ENCODE measurements at places on chromosomes 16 and 17. TPM values are rescaled to one million over a fixed set of nuclear protein-coding genes. Genes with fewer than 3 reads are reported as not detected.

AHSP gene
- not detected for total RNA-seq

DNA sequence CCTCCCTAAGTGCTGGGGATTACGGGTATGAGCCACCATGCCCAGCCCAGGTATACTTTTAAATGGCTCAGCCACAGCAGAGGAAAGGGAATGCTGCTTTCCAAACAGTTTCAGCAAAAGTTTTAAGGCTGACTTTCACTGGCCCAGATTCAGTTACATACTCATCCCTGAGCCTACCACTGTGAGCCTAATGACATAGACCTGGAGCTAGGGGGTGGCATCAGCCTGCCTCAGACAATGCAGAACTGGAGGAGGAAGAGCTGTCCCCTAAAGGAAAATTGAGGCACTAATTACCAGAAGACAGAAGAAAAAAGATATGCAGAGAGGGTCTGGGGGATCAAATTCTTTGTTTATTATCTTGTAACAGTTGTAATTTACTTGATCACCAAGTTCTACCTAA is 43.9 kb downstream of the HS3ST4 start:
- no peaks in the 10 kb centered on the region for H3K27me3 ChIP-seq
- H3K36me3 ChIP-seq, result no peaks in the 10 kb centered on the region
- H3K27ac ChIP-seq, result no peak overlapping the region
- H3K4me1 ChIP-seq, result no peaks in the 10 kb centered on the region

DNA sequence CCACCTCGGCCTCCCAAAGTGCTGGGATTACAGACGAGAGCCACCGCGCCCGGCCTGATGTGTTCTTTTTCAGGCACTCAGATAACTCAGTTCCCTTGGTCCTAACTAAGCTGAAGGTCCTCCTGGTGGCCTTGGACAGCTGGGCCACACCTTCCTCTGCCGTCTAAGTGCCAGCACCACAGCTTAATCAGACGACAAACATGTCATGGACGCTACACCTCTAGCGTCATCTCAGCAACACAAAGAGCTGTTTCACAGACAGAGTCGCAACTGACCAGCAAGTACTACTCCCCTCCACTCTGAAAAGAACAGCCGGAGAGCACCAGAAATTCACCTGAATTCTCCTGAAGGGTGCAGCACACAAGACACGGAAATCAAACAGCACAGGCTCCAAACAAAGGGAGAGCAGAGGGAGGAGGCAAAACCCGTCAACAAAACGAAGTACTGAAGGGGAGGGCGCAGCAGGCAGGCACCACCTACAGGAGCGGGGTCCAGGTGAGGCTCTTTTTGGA is 4.4 kb downstream of the TRAP1 start:
- H3K27me3 ChIP-seq, result no peaks in the 10 kb centered on the region
- H3K4me1 ChIP-seq, result peaks cover 33% of the 10 kb centered on the region
- DNase-seq, result peak; percentile 35
- H3K4me3 ChIP-seq, result peak overlapping the region; percentile 9

- no peaks in the 10 kb centered on the region for H3K36me3 ChIP-seq
- DNase-seq, result no peak
- no peak overlapping the region for H3K27ac ChIP-seq
- no peaks in the 10 kb centered on the region for H3K27me3 ChIP-seq
Measured at GRCh38 chr17:9446528-9446927, 129.1 kb downstream of the STX8 start.

DNA sequence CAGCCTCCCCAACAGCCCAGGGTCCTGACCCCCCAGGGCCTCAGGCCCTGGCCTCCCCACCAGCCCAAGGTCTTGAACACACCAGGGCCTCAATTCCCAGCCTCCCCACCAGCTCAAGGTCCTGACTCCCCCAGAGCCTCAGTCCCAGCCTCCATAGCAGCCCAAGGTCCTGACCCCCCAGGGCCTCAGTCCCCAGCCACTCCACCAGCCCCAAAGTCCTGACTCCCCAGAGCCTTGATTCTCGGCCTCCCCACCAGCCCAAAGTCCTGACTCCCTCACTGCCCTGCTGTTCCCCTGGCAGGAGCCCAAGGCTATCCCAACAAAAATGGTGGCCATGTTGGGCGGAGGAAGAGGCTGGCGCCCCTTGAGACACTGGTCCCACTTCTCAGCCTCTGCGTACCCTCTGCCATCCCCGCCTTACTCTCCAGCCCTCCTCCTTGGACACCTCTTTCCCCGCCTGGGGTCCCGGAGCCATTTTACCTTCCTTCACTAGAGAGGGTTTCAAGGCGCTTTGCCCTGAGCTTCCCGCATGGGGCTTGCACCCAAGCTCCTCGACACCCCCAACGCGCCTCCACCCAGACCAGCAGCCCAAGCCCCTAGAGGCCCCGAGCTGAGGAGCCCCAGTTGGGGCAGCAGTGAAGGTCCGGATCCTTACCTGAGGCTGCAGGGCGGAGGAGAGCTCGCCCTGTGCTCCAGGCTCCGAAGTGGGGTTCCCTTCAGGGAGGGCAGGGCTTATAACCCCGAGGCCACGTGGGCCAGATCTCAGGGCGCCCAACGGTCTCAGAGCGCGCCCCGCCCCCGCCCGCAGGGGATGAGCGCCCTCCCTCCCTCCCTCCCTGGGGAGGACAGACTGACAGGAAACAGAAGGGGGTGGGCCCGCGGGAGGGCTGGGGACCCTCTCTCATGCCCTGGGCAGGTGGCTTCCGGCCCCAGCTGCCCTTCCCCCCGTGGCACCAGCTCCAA is 3.5 kb upstream of the TSPOAP1 start:
- H3K4me1 ChIP-seq, result peaks cover 10% of the 10 kb centered on the region
- H3K27me3 ChIP-seq, result no peaks in the 10 kb centered on the region
- H3K4me3 ChIP-seq, result peak overlapping the region; percentile 39
- DNase-seq, result peak; percentile 84

GRCh38 chr17:19017804-19018599 is 13.4 kb upstream of the FAM83G start:
- H3K27ac ChIP-seq, result no peak overlapping the region
- no peaks in the 10 kb centered on the region for H3K27me3 ChIP-seq
- DNase-seq, result peak; percentile 41
- no peaks in the 10 kb centered on the region for H3K4me1 ChIP-seq

DNA sequence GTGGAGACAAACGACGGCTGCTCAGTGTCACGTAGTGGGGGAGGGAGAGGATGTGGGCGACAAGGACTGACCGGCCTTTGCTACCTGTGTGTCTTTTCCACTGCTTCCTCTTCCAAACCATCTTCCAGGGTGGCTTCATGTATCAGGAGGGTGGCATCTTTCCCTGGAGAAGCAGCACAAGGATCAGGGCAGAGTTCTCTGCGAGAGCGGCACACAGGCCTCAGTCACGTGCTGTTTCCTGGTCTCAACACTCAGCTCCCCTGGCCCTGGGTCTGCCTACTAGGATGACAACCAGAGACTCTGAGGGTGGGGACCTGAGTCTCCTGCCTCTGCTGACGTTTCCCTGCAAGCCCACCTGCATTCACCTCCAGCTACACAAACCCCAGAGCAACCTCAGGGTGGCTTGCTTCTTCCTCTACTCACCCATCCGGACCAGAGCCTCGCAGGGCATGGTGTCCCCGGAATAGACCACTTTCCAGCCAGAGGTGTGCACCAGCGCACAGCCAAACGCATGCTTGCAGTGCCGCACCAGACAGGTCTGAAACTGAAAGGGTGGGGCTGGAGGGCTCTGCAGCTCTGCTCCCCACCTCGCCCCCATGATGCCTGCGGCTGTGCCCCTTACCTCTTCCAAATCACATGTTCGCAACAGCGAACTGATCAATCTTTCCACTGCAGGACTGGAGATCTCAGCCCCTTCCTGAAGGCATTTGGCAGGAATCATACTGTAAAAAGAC is 23.3 kb downstream of the ELAC2 start:
- H3K4me1 ChIP-seq, result no peaks in the 10 kb centered on the region
- no peak overlapping the region for H3K4me3 ChIP-seq
- no peak overlapping the region for H3K27ac ChIP-seq
- H3K36me3 ChIP-seq, result peaks cover 87% of the 10 kb centered on the region
- no peak for DNase-seq
- H3K27me3 ChIP-seq, result no peaks in the 10 kb centered on the region

FADS6 gene
- not detected for total RNA-seq

DNA sequence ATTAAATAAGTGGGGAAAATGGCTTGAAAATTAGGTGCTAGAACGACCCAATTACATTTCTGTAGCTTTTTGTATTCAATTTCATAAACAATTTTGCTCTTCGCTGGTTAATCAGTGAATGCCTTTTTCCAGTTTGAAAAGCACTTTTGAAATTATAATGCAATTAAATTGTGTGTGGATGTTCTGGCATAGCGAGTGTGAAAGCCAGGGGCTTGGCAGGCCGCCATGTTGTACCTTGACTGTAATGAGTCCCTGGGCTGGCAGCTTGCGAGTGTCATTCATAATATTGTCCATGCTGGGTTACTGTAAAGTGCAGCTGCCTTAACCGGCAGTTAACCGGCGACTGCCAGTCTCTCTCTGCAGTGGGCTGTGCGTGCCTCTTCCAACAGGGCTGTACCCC is 177.8 kb downstream of the CCDC182 start:
- no peak overlapping the region for H3K27ac ChIP-seq
- H3K36me3 ChIP-seq, result no peaks in the 10 kb centered on the region
- H3K27me3 ChIP-seq, result no peaks in the 10 kb centered on the region
- H3K4me3 ChIP-seq, result no peak overlapping the region
- DNase-seq, result no peak
- H3K4me1 ChIP-seq, result peaks cover 18% of the 10 kb centered on the region

GRCh38 chr17:9035249-9035648 is 13.9 kb downstream of the NTN1 start:
- H3K27ac ChIP-seq, result peak overlapping the region; percentile 44
- H3K27me3 ChIP-seq, result no peaks in the 10 kb centered on the region

GRCh38 chr16:68289621-68290329 is 21.0 kb downstream of the SLC7A6OS start:
- H3K27ac ChIP-seq, result peak overlapping the region; percentile 20
- peaks cover 13% of the 10 kb centered on the region for H3K36me3 ChIP-seq
- no peak overlapping the region for H3K4me3 ChIP-seq
- DNase-seq, result no peak
- H3K4me1 ChIP-seq, result peaks cover 38% of the 10 kb centered on the region

OR1F1 gene
- total RNA-seq, result not detected

GRCh38 chr17:4942760-4943508 is 2.9 kb downstream of the RNF167 start:
- DNase-seq, result no peak
- H3K36me3 ChIP-seq, result peaks cover 56% of the 10 kb centered on the region
- peak overlapping the region; percentile 91 for H3K4me3 ChIP-seq

GRCh38 chr17:9971991-9972390 is 66.9 kb upstream of the RCVRN start:
- peak; percentile 83 for DNase-seq
- no peaks in the 10 kb centered on the region for H3K4me1 ChIP-seq
- peak overlapping the region; percentile 8 for H3K27ac ChIP-seq

- no peaks in the 10 kb centered on the region for H3K27me3 ChIP-seq
- H3K4me3 ChIP-seq, result peak overlapping the region; percentile 94
- no peak for DNase-seq
- peaks cover 27% of the 10 kb centered on the region for H3K4me1 ChIP-seq
- H3K36me3 ChIP-seq, result no peaks in the 10 kb centered on the region
- H3K27ac ChIP-seq, result peak overlapping the region; percentile 89
Measured at GRCh38 chr17:18039535-18040260, 490 bp downstream of the GID4 start.

- no peak overlapping the region for H3K4me3 ChIP-seq
- no peaks in the 10 kb centered on the region for H3K36me3 ChIP-seq
- H3K27ac ChIP-seq, result no peak overlapping the region
- H3K4me1 ChIP-seq, result peaks cover 21% of the 10 kb centered on the region
- peak; percentile 48 for DNase-seq
Measured at GRCh38 chr16:74770831-74771526, 3.6 kb downstream of the FA2H start.

GRCh38 chr17:82195675-82196672 is 16.7 kb downstream of the CCDC57 start:
- H3K4me3 ChIP-seq, result no peak overlapping the region
- peaks cover 85% of the 10 kb centered on the region for H3K36me3 ChIP-seq
- H3K4me1 ChIP-seq, result no peaks in the 10 kb centered on the region
- no peaks in the 10 kb centered on the region for H3K27me3 ChIP-seq
- DNase-seq, result peak; percentile 73
- peak overlapping the region; percentile 54 for H3K27ac ChIP-seq

DNA sequence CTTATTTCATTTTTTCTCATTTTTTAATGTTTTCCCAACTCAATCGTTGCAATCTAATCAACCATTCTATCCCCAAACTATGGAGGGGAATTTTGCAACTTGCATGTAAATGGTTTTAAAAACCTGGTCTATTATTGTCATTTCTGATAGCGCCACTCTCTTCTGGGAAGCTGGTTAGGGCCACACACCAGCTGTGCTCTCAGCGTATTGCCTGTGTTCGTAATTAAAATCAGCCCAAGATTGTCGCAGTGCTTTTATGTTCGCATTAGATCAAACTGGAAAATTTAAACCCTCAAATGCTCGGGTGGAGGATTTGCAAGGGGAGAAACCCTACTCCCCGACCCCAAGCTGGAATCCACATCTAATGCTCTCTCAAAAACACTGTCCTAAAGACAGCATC is 123.5 kb upstream of the CACNG5 start:
- H3K4me1 ChIP-seq, result peaks cover 13% of the 10 kb centered on the region
- peak overlapping the region; percentile 49 for H3K27ac ChIP-seq
- no peak overlapping the region for H3K4me3 ChIP-seq
- H3K36me3 ChIP-seq, result no peaks in the 10 kb centered on the region
- no peak for DNase-seq
- H3K27me3 ChIP-seq, result no peaks in the 10 kb centered on the region

GRCh38 chr17:57679906-57680695 is 65.0 kb downstream of the CCDC182 start:
- DNase-seq, result no peak
- H3K4me1 ChIP-seq, result no peaks in the 10 kb centered on the region

TMED6 gene
- 18.7 TPM for total RNA-seq

- peaks cover 6% of the 10 kb centered on the region for H3K4me1 ChIP-seq
- H3K4me3 ChIP-seq, result no peak overlapping the region
- H3K27me3 ChIP-seq, result no peaks in the 10 kb centered on the region
- H3K27ac ChIP-seq, result no peak overlapping the region
- DNase-seq, result no peak
Measured at GRCh38 chr16:11980136-11980844, 3.8 kb downstream of the SNX29 start.

CRISPLD2 gene
- total RNA-seq, result 127 TPM

DNA sequence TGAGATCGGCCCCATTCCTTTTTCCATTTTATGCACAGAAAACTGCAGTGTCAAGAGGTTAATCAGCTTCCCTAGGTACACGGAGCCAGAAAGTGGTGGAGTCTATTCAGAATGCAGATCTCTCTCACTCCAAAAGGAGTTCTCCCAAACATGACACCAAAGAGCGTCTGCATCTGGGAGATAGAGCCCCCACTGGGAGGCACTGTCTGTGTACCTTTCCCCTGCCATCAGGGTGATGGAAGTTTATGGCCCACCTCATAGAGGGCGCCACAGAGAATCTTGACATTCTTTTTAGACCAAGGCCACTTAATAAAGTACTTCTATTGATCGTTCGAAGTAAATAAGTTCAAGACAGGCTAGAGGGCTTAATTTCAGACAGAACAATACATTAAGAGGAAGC is 493.7 kb upstream of the ERCC4 start:
- DNase-seq, result no peak
- no peaks in the 10 kb centered on the region for H3K36me3 ChIP-seq
- no peak overlapping the region for H3K4me3 ChIP-seq
- no peak overlapping the region for H3K27ac ChIP-seq
- H3K4me1 ChIP-seq, result no peaks in the 10 kb centered on the region
- H3K27me3 ChIP-seq, result no peaks in the 10 kb centered on the region

WNT9B gene
- not detected for total RNA-seq

COX11 gene
- total RNA-seq, result 39.1 TPM

DPEP3 gene
- total RNA-seq, result not detected

CPNE7 gene
- total RNA-seq, result 2.0 TPM

Measured in stomach (tissue), 19 donors.